Type B pancreatic cell (in vitro differentiated cells): ENCODE measurements at places on chromosomes 7 and 10.

DNA sequence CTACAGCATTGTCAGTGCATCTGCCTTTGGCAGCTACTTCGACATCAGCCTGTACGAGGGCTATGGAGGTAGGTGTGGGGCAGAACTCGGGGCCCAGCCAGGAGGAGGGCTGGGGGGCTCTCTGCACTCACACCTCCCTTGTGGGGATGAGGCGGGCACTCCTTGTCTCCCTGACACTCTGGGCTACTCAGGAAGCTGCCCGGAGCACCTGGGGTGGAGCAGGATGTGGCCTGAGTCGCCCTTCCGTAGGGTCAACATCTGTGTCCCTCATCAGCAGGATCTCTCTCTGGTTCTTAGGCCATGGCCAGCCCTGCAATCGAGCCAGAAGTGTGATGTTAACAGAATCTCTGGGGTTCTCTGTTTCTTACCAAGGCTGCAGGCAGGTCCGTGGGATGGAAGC is 40.2 kb downstream of the C10orf105 start:
- H3K4me3 ChIP-seq: no peak overlapping the region
- H3K36me3 ChIP-seq: no peaks in the 10 kb centered on the region
- no peaks in the 10 kb centered on the region for H3K4me1 ChIP-seq
- H3K27me3 ChIP-seq: peaks cover 24% of the 10 kb centered on the region
- no peak overlapping the region for H3K27ac ChIP-seq
- DNase-seq: no peak

- no peaks in the 10 kb centered on the region for H3K4me1 ChIP-seq
- DNase-seq: no peak
- no peaks in the 10 kb centered on the region for H3K36me3 ChIP-seq
- H3K27ac ChIP-seq: no peak overlapping the region
- H3K4me3 ChIP-seq: no peak overlapping the region
Measured at GRCh38 chr7:142901426-142902259, 16.1 kb upstream of the TRPV6 start.

DNA sequence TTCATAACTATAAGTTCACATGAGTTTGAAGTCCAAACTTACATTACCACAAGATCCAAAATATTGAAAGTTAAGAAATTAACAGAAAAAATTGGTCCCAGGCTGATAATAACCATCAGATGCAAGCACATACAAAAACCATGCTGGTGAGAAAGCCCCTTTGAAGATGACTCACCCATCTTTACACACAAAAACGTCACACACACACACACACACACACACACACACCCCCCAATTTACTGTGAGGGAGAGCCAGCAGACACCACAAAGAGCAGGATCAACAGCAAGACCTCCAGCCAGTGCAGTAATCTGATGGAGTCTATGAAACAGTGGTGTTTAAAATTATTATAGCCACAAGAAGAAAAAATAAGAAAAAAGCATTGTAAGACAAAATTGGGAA is 50.1 kb upstream of the DRGX start:
- DNase-seq: no peak
- H3K36me3 ChIP-seq: no peaks in the 10 kb centered on the region
- H3K4me3 ChIP-seq: no peak overlapping the region
- no peaks in the 10 kb centered on the region for H3K27me3 ChIP-seq
- no peaks in the 10 kb centered on the region for H3K4me1 ChIP-seq

GRCh38 chr10:72756674-72757385 is 64.9 kb downstream of the MCU start:
- H3K27me3 ChIP-seq: no peaks in the 10 kb centered on the region
- peaks cover 23% of the 10 kb centered on the region for H3K4me1 ChIP-seq
- no peak overlapping the region for H3K27ac ChIP-seq
- no peak overlapping the region for H3K4me3 ChIP-seq

DNA sequence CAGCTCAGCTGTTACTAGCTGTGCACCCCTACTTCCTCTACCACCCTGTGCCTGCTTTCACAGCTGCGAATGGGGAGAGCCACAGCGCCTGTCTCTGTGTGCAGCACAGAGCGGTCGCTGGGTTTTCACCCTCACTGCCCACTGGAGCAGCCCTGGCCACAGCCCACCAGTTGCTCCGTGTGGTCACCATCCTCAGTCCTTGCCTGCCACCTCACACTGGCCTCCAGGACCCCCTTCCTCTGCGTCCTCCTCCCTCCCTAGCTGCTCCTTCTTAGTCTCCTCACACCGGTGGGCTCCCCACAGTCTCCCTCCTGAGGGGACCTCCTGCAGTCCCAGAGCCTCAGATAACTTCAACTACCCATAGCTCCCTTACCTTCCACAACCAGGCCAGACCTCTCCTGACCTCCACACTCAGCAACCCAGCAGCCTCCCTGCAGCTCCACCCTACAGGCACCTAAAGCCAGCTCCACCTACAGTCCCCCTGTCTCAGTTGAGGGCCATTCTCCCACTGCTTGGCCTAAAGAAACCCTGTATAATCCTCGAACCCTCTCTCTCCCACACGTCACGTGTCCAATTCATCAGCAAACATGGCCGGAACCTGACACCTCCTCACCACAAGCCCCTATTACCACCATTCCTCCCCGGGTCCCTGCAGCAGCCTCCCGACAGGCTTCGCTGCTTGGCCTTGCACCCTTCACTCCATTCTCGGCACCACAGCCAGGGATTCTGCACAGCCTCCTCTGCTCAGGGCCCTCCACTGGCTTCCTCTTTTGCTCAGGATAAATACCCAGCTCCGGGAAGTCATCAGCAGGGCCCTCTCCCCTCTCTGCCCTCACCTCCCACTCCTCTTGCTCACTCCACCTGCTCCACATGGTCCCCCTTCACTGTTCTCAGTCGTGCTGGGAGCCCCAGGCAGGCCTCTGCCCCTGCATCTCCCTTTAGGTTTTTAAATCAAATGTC is 28.1 kb downstream of the PLAC9 start:
- no peaks in the 10 kb centered on the region for H3K27me3 ChIP-seq
- peaks cover 45% of the 10 kb centered on the region for H3K36me3 ChIP-seq
- H3K4me3 ChIP-seq: no peak overlapping the region
- DNase-seq: no peak
- peaks cover 19% of the 10 kb centered on the region for H3K4me1 ChIP-seq
